ENCODE measurements at places on chromosomes 11 and 22.
A peak's percentile ranks its signal among the peaks of the same experiment; 100 is the strongest.

DNA sequence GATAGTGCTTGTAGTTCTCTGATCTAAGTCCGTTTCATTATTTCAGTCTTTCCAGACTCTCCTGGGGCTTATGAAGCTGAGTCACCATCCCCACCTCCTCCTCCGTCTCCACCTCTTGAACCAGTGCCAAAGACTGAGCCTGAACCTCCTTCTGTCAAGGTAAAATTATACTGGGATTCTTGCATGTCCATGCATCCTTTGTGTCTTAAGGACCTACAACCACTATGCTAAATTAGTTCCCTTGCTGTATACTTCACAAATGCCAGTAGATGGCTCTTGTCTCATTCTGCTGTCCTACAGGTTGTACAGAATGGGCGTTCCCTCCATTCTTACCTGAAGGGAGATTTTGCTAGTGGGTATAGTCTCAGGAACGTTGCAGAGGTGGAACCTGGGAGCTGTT lies 42.2 kb downstream of the POLD3 start:
- DNase-seq: peak; percentile 57

- no peak for DNase-seq
Measured at GRCh38 chr22:37740455-37741311, 43.8 kb downstream of the TRIOBP start.

DNA sequence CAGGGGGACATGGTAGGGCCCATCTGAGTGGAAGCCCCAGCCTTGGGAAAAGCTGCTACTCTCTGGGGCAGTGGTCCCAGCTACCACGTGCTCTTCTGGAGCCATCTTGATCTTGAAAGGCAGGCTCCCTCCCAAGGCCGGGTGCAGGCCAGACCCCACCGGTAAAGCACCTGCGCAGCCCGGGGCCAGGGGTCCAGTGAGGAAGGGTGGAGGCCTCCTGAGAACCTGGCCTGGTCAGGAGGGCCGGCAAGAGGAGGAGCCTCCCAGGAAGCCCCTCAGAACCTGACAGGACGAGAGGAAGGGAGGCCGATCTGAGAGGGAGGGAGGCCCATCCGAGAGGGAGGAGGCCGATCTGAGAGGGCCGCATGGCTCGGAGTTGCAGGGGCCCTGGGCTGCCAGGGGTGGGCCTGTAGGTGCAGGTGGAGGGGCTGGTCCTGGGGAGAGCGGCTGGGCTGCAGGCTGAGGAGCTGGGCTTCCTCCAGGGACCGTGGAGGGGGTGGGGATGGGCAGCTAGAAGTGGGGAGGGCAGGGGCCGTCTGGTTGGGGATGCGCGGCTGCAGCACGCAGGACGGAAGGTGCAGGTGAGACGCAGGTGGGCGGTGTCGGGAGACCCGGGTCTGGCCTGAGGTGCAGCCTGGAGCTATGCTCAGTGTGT lies 529 bp downstream of the GRAMD4 start:
- no peak for DNase-seq

GRCh38 chr11:67016550-67016949 lies 6.4 kb upstream of the SYT12 start:
- DNase-seq: no peak

GRCh38 chr22:41230401-41230785 lies 10.3 kb downstream of the CHADL start:
- no peak for DNase-seq

DNA sequence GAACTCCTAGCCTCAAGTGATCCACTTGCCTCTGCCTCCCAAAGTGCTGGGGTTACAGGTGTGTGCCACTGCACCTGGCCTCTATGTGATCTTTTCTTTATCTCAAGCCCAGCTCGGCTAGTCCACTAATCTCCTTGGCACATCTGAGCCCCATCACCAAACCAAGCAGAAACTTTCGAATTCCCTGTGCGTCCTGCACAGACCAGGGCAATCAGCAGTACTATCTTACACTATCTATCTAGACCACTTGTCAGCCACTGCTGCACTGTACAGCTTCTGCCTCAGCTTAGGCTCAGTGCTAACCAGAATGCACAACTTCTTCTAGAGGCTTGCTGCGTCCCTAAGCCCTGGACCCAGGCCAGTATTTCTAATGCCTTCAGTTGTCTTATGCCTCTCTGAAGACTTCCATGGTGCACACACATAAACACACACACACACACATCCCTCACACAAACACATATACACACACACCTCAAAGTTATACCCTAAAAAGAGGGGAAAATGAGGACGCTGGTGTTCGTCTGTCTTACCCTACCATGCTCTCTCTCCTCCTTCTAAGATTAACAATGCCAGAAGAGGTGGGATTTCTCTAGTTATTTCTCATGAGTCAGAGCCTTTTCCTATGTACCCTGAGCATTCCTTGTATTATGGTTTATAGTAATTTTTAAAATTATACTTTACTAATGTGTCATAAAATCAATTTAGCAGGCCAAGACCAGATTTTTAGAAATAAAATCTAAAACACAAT lies 59.3 kb upstream of the FAM181B start:
- DNase-seq: no peak

- DNase-seq: peak; percentile 17
Measured at GRCh38 chr22:39661842-39662685, 91.5 kb downstream of the CACNA1I start.

DNA sequence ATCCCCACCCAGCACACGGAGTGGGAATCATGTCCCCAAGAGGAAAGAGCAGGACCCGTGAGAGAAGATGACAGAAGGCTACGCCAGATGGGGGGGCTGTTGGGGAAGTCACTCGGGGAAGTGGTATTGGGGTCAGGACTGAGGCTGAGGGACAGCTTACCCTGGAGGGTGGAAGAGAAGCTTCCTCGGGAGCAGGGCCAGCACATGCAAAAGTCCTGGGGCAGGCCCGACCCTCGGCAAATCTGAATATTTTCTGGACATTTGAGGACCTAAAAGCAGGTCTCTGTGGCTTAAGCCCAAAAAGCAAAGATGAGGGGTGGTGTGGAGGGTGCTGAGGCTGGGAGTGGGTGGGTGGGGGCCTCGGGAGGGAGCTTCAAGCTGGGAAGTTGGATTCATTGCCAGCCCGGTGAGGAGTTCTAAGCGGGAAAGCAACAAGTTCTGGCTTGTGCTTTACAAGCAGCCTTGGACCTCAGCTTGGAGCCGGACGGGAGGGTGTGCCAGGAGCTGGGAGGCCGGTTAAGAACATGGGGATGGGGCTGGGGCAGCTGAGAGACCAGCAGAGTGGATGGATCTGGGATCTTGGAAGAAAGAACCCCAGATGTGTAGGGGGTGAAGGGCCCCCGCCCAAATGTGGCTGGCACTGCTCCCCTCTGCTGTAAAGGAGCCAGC lies 34.9 kb downstream of the GRAMD4 start:
- no peak for DNase-seq

DNA sequence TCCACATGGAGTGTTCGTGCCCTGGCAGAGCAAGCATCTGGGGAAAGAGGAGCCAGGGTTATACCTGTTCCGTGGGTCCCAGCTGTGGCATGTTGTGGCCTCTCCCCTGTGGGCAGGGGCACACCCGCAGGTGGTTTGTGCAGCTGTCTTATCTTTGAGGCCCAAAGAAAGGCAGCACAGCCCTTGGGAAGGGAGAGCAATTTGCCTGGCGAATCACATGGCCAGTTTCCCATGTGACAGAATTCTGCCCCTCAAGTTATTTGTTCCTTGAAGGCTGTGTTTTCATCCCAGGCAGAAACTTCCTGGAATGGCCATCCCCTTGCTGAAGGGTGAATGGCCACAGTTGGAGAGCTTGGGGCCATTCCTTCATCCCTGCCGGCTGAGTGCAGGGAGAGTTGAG lies 16.4 kb upstream of the COX8A start:
- no peak for DNase-seq

DNA sequence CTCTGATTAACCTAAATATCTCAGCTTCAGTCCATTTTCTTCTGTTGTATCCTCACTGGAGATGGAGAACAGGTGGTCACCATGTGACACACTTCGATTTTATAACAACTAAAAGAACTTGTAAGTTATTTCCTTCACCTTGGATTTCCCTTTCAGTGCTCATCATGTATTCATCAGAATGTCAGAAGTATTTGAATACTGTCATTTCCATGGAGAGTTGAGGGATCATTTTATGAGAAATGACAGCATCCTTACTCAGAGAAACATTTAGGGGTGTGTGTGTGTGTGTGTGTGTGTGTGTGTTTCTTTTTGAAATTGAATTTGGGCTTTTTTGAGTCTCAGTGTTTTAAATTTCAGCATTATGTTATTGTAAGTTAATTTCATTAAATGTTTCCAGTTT lies 205.8 kb downstream of the ARHGAP42 start:
- no peak for DNase-seq

- no peak for DNase-seq
Measured at GRCh38 chr11:6237761-6238302, 1.1 kb upstream of the CNGA4 start.

- no peak for DNase-seq
Measured at GRCh38 chr11:123152951-123153350, 42.1 kb downstream of the CLMP start.

- peak; percentile 74 for DNase-seq
Measured at GRCh38 chr11:33658195-33658900, 42.3 kb downstream of the C11orf91 start.

- peak; percentile 52 for DNase-seq
Measured at GRCh38 chr11:22304337-22304961, 33.7 kb upstream of the SLC17A6 start.

- no peak for DNase-seq
Measured at GRCh38 chr11:26782220-26782965, 60.5 kb upstream of the SLC5A12 start.

- DNase-seq: no peak
Measured at GRCh38 chr11:72954860-72955259, 140.6 kb downstream of the ATG16L2 start.

Data from A673 (cell line).